ENCODE measurements at places on chromosomes 4 and X. TPM values are rescaled to one million over a fixed set of nuclear protein-coding genes. Genes with fewer than 3 reads are reported as not detected.

- DNase-seq = no peak
These were observed 11.2 kb upstream of the C1QTNF7 start for GRCh38 chr4:15416357-15417232.

- no peak for DNase-seq
These were observed 36.7 kb upstream of the KLHL13 start for GRCh38 chrX:118153270-118153669.

GRCh38 chrX:47232197-47232802 lies 509 bp upstream of the USP11 start:
- DNase-seq = no peak

GRCh38 chrX:120457766-120458180 lies 11.3 kb downstream of the LAMP2 start:
- DNase-seq = no peak

MAGEH1 gene
- 25.8 TPM for total RNA-seq

SEL1L3 gene
- total RNA-seq = 67.6 TPM

PITX2 gene
- not detected for total RNA-seq
